8988T (cell line): ENCODE measurements at places on chromosomes 6 and 20.
A peak's percentile ranks its signal among the peaks of the same experiment; 100 is the strongest.

DNA sequence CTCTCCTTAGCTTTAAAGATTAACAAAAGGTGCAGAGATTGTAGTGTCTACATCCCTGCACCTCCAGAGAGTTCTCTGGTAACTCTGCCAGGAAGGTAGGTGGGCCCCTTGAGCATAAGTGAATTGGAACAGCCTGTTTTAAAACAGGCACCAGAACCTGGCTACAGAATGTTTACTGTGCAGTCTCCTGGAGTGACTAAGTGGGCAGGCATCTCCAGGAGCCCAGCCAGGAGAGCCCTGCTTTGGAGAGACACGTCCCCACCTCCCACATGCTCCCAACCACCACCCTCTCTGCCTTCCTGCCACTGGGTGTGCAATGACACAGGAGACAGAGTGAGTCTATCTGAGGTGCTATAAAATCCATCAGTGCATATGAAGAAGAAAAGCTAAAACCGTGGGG is 110.3 kb upstream of the EYA4 start:
- peak; percentile 20 for DNase-seq

DNA sequence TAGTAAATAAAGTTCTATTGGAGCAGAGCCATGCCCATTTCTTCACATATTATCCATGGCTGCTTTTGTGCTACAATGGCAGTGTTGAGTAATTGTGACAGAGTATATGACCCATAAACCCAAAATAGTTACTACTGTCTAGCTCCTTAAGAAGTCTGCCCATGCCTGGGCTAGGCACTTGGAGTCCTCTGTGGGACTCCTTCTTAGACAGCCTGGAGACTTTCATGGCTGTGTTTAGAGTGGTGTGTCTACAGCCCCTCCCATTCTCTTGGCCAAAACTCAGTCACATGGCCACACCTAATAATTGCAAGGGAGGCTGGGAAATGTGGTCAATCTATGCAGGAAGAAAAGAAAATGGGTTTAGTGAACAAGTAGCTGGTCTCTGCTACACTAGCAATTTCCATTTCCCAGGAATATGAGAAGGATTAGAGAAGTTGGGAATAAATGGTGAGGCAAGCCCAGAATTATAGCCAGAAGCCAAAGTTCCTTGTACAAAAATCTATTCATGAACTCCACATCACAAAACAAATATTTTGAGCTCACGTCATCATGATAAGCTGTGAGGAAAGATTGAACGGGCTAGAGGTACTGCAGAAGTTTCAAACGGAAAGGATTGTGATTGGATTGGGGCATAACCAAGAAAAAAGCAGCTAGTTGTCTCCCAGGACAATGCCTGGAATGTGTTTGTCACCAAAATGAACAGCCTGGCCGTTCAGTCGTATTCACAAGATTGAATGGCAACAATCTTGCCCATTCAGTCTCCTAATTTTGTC is 251.8 kb upstream of the PLN start:
- no peak for DNase-seq

- DNase-seq = no peak
Observed at GRCh38 chr6:53906842-53907241, 112.0 kb downstream of the LRRC1 start.

DNA sequence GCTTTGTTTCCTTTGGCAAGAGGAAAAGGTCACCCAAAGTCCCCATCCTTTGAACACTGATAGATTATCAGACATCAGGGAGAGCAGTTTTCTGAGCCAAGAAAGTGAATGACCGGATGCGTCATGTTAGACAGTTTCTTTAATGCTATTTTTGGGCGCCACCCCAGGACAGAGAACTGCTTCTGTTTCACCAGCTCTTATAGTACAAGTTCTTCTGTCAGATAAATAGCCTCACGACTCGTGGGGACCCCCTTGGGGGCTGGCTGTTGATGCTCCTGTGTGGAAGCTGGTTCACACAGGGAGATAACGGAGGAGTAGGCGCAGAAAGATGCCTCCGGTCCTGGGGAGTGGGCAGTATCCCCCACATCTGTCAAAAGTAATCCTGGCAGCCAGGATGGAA is 54.6 kb downstream of the NPEPL1 start:
- no peak for DNase-seq

DNA sequence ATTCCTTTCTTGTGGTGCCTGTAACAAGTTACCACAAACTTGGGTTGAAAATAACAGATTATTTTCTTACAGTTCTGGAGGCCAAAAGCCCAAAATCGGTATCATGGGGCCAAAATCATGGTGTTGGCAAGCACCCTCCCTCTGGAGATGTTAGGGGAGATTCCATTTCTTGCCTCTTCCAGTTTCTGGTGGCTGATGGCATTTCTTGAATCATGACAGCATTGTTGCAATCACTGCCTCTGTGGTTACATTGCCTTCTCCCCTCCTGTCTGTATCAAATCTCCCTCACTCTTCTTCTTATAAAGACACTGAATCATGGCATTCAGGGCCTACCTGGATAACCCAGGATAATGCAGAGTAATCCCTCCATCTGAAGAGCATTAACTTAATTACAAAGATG is 17.9 kb upstream of the TENT5A start:
- no peak for DNase-seq
